ENCODE measurements at places on chromosomes 4 and X.

GRCh38 chr4:73419106-73420038 lies 15.3 kb downstream of the ALB start:
- DNase-seq, result no peak

- DNase-seq, result no peak
These were observed 87.0 kb upstream of the TRPC3 start for GRCh38 chr4:122038896-122039295.

- DNase-seq, result no peak
These were observed 1575.8 kb downstream of the STIM2 start for GRCh38 chr4:28436191-28437080.

DNA sequence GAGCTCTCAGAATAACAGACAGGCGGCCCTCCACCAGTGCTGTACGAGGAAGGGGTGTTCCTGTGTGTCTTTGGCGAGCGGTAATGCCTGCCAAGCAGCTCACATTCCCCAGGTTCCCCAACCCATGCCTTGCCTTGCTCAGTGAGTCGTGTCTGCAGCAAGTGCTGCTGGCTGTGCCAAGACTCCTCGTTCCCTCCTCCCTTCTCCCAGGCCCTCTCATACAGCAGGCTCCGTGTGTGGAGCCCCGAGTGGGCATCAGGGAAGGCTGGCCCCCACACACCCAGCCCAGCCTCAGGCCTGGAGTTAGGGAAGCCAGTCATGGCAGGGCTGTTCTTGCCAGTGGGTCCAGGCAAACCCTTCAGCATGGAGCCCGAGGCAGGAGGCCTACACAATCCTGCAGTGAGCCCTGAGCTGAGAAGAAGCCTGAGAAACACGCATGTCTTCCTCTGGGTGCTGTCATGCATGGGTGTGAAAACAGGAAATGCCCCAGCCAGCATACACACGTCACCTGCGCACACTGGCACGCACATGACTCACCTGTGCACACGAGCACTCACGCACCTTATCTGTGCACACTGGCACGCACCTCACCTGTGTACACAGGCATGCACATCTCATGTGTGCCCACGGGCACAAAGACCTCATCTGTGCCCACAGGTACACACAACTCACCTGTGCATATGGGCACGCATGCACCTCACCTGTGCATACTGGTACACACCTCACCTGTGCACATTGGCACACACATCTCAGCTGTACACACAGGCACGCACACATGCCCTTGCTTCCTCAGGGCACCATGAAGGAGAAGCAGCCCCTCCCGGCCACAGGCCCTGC lies 238.7 kb downstream of the DHRSX start:
- DNase-seq, result no peak
